ENCODE measurements at places on chromosomes 2 and 18.

DNA sequence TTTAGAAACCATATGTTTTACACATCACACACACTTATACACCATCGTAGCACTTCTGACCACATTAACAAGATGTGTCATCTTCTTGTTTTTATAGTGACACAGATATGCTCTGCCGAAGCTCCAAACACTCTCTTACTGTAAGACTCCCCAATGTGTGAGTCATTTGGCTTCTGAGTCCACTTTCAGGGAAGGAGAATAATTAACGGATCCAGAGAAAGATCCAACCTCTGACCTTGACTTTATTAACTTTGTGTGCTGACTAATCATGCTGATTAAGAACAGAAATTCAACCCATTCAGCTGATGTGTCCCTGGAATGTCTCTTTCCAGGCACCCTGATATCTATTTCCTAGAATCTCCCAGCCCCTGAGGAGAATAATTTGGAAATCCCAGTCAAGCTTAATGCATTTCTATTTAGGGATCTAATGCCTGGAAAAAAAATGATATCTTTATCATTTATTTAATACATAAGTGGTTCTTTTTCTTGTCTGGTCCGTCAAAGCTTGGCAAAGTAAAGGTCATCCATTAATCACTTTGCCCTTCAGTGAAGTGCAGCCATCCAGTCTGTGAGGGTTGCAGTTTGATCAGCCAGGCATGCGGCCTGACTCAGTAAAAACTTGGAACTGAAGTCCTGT lies 615.8 kb upstream of the SYT4 start:
- no peak for DNase-seq

- DNase-seq = no peak
Observed at GRCh38 chr2:8222979-8223694, 458.7 kb upstream of the ID2 start.

GRCh38 chr2:227592694-227593387 lies 5.9 kb upstream of the SCYGR2 start:
- DNase-seq = no peak

GRCh38 chr2:240230291-240230931 lies 90.0 kb upstream of the OTOS start:
- DNase-seq = no peak

GRCh38 chr2:22499082-22499839 lies 885.7 kb upstream of the KLHL29 start:
- DNase-seq = no peak

DNA sequence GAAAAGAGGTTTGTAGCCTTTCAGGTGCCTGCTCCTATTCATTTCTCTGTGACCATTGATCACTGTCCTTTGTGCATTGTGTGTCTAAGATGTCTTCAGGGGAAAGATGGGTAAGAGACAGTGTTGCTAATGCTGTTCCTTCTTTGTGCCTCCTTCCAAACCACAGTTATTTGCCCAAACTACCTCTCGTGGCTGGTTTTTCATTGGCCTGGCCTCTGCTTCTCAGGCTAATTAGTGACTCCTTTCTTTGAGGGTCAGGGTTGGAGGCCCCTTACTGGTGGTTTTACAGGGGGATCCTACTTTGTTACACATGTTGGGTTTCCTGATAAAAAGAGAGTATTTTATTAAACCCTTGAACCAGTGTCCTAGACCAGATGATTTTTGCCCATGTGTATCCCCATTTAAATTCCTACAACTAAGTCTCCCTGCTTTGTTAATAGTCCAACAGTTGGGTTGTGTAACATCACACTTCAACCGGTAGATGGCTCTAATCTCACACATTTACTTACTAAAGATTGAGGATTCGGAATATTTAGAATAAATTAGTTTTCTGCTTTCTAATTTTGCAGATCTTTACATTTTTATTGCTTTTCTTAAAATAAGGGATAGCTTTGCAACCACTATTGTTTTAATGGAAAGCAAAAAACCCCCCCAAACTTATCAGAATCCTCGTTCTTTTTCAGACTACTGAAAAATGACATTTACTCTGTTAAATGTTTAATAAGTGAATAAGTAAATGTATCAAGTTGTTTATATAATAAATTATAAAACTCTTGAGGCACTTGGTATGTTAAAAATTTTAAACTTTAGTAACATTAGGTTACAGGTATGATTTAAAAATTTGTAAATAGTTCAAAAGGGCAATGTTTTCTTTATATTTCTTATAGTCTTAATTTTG lies 2.4 kb downstream of the MARS2 start:
- DNase-seq = no peak

- no peak for DNase-seq
Observed at GRCh38 chr18:64409511-64409910, 260.6 kb upstream of the LINC00305 start.

GRCh38 chr2:195395362-195395761 lies 261.7 kb upstream of the SLC39A10 start:
- no peak for DNase-seq

GRCh38 chr2:98883780-98884211 lies 52.2 kb downstream of the CRACDL start:
- DNase-seq = no peak

- DNase-seq = no peak
Observed at GRCh38 chr2:9095690-9096089, 92.2 kb upstream of the MBOAT2 start.

DNA sequence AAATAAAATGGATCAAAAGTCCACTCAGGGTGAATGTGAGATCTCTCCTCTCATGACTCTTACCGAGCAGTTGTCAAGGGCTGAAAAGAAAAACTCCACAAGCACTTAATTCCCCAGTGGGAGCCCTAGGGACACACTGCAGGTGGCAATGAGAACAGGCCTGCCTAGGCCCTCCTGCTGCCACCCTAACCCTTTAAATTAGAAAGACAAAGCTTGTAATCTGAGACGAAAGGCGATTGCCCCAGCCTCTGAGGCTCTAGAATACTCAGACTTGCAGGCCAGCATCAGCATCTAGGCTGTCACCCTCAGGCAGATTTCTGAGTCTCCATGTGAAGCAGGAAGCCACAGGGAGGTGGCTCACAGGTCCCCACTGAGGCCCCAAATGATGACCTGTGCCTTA lies 457.0 kb upstream of the MYT1L start:
- no peak for DNase-seq

DNA sequence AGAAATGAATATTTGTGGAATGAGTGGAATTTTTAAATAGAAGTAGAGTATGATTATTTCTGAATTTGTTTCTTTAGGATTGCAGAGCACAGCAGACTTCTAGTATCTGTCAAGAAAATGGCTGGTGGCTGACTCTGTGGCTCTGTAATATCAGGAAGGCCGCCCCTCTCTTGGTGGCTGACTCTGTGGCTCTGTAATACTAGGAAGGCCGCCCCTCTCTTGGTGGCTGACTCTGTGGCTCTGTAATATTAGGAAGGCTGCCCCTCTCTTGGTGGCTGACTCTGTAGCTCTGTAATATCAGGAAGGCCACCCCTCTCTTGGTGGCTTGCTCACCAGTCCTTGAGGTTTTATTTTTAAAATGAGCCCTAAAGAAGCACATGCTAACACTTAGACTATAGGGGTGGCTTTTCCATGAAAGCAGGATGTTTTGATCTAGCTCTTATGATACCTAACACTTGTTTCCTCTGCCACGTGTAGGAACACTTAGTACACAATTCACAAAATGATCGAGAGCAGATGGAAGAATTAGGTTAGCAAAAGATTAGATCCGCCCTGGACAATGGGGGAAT lies 85.1 kb upstream of the TTC39C start:
- DNase-seq = no peak

DNA sequence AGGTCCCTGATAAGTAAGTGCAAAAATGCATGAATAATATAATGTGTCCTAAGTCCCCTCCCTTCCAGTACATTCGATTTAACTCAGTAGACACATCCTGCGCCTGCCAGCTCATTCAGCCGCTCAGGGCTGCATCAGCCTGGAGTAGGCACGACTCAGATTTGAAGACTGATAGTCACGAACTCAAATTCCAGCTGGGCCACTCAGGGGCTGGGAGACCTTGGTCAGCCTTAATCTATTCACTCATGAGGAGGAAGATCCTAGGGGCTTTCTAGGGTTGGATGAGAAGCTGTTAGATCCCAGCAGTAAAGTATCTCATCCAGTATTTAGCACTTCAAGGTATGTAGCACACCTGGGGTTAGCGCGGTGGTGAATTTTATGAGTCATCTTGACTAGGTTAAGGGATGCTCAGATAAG lies 98.9 kb upstream of the ODC1 start:
- no peak for DNase-seq

DNA sequence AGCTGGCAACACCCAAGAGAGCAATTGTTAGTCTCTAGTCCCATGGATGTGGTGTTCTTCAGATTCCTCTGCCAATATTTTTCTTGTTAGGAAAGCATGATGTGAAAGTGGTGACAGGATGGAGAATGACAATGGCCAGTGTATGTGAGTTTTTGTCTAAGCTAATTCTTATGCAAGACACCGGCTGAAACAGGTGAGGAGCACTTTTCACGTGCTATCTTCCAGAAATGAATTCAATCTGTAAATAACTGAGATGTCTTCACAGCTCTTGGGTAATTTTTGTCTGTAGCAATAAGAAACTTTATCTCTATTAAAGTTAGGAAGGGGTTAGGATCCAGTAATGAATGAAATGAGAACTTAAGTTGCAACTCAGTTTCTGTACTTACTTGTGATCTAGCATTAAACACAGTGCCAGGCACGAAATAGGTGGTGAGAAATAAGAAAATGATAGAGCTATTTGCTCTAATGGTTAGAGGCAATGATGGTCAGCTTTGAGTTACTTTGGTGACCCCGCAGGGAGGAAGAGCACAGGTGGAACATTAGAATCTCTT lies 676 bp upstream of the AGPS start:
- no peak for DNase-seq

DNA sequence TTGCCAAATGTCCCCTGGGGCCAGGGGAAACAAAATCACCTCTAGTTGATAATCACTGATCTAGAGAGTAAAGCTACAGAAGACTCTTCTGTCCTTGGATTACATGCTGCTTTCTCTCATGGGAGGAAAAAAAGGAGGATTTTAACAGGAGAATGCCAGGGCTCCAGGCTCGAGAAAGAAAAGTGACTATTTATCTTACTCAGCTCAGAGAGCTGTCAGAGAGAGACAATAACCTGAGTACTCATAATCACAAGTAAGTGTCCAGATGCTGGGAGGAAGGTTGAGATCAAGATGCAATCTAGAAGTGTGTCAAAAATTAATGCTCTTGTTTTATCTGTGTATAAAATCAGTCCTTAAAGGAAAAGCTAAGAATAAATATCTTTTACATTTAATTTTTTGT lies 133.3 kb downstream of the PTRHD1 start:
- DNase-seq = no peak

GRCh38 chr2:118265873-118266455 lies 177.7 kb downstream of the INSIG2 start:
- no peak for DNase-seq

GRCh38 chr2:57516698-57517340 lies 529.8 kb upstream of the VRK2 start:
- no peak for DNase-seq

GRCh38 chr2:10141736-10142639 lies 19.4 kb downstream of the RRM2 start:
- no peak for DNase-seq

- no peak for DNase-seq
Observed at GRCh38 chr2:237517163-237517562, 30.1 kb downstream of the MLPH start.

DNA sequence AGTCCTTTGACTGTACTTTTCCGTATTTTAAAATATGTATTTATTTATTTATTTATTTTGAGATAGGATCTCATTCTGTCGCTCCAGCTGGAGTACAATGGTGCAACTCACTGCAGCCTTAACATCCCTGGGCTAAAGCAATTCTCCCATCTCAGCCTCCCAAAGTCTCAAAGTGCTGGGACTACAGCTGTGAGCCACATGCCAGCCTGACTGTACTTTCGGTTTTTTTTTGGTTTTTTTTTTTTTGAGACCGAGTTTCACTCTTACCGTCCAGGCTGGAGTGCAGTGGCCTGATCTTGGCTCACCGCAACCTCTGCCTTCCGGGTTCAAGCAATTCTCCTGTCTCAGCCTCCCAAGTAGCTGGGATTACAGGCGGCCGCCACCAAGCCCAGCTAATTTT lies 28.9 kb upstream of the CCNYL1 start:
- no peak for DNase-seq

- DNase-seq = no peak
Observed at GRCh38 chr2:57376985-57377384, 669.6 kb upstream of the VRK2 start.

DNA sequence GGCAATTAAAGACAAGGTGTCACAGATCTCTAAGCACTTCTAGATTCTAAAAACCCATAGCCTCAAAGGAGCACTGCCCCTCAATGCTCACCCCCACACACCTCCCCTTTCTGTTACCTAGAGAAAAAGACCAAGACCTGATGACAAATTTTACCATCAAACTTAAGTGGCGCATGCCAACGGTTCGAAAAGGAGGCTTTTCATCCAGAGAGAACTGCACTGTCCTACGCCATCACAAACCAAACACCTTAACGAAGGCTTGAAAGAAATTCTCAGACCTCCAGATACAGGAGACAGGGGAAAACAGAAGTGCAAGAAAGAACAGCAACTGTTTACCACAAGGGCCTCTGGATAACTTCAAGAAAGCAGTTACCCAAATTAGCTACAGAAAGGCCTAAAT lies 2.0 kb upstream of the ZC3H6 start:
- no peak for DNase-seq

- no peak for DNase-seq
Observed at GRCh38 chr18:79741362-79741700, 56.4 kb upstream of the KCNG2 start.

- DNase-seq = no peak
Observed at GRCh38 chr2:129717560-129718130, 261.8 kb upstream of the RAB6C start.

DNA sequence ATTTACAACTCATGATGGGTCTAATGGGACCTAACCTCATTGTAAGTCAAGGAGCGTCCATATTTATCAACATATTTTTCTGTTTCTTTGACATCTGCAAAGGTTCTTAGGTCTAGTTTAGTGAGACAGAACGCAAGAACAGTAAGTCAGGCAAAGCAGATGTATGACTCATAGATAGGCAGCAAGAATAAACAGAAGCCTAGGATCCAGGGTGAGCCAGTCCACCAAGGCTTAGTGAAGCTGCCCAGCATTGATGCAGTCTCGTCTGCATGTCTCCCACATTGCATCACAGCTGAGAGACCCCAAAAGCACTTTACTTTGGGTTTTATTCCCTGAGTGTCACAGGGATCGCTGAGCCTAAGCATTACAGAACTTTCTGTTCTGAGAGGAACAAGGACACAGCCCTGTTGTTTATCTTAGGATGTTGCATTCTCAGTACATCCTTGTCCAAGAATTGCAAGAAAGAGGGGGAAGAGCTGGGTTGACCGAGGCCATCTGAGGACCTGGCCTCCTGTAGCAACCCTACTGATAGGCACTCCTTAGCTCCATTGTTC lies 29.6 kb upstream of the TMEM177 start:
- DNase-seq = no peak
